Fibroblast of lung (primary cell): ENCODE measurements at places on chromosomes 3 and 15. TPM values are rescaled to one million over a fixed set of nuclear protein-coding genes. Genes with fewer than 3 reads are reported as not detected.

Gene PLCB2
- under 0.01 TPM in 2 replicates for total RNA-seq

Gene FMN1
- total RNA-seq = 27.7 and 43.8 TPM in 2 replicates

Gene ST3GAL6
- total RNA-seq = 2.6 and 4.1 TPM in 2 replicates

Gene AMOTL2
- total RNA-seq = 58.6 and 74.6 TPM in 2 replicates

Gene LDHAL6B
- total RNA-seq = not detected in 2 replicates

Gene IGF2BP2
- total RNA-seq = 26.2 and 46.1 TPM in 2 replicates

Gene C3orf22
- total RNA-seq = not detected in 2 replicates

Gene TMED3
- 82.2 and 118 TPM in 2 replicates for total RNA-seq

Gene C2CD4A
- not detected in 2 replicates for total RNA-seq

Gene KLHDC8B
- 40.5 and 42.6 TPM in 2 replicates for total RNA-seq

Gene CP
- total RNA-seq = under 0.01 TPM in 1 of 2 replicates, not detected in the other

Gene ADAMTS7
- 5.1 and 7.9 TPM in 2 replicates for total RNA-seq

Gene FOXL2
- total RNA-seq = under 0.01 TPM in 2 replicates

Gene GABRR3
- total RNA-seq = not detected in 2 replicates

Gene COL7A1
- total RNA-seq = 15.9 and 36.7 TPM in 2 replicates

Gene CD276
- 65.7 and 88.5 TPM in 2 replicates for total RNA-seq

Gene ACAN
- total RNA-seq = under 0.01 TPM in 2 replicates

Gene RYR3
- 0.17 and 0.26 TPM in 2 replicates for total RNA-seq

Gene CISH
- total RNA-seq = 0.99 and 1.0 TPM in 2 replicates

Gene ERICH6
- under 0.01 TPM in 1 of 2 replicates, not detected in the other for total RNA-seq
